ENCODE measurements at places on chromosomes 3 and 15. TPM values are rescaled to one million over a fixed set of nuclear protein-coding genes. Genes with fewer than 3 reads are reported as not detected.

The PP2D1 gene
- not detected for total RNA-seq

The GMPS gene
- 39.8 TPM for total RNA-seq

The AHSG gene
- total RNA-seq: not detected

The REC114 gene
- total RNA-seq: not detected

The WDR93 gene
- total RNA-seq: not detected

The TXNRD3 gene
- total RNA-seq: 4.7 TPM

The SAMMSON gene
- not detected for total RNA-seq

The TEX55 gene
- total RNA-seq: not detected

The GOLGA8T gene
- not detected for total RNA-seq

The VWA5B2 gene
- total RNA-seq: not detected

The PEX11A gene
- total RNA-seq: 4.3 TPM

The ABTB1 gene
- 172 TPM for total RNA-seq

All from spleen (tissue), 13 donors.